ENCODE measurements at places on chromosomes 12 and 14. TPM values are rescaled to one million over a fixed set of nuclear protein-coding genes. Genes with fewer than 3 reads are reported as not detected.

- DNase-seq, result no peak
Observed at GRCh38 chr14:28769276-28769880, 2.8 kb downstream of the FOXG1 start.

GRCh38 chr12:22042976-22043669 lies 2.9 kb upstream of the CMAS start:
- no peak for DNase-seq

GRCh38 chr12:62716866-62717525 lies 218.0 kb downstream of the PPM1H start:
- no peak for DNase-seq

GRCh38 chr12:66144791-66145754 lies 14.5 kb upstream of the LLPH start:
- DNase-seq, result no peak

DNA sequence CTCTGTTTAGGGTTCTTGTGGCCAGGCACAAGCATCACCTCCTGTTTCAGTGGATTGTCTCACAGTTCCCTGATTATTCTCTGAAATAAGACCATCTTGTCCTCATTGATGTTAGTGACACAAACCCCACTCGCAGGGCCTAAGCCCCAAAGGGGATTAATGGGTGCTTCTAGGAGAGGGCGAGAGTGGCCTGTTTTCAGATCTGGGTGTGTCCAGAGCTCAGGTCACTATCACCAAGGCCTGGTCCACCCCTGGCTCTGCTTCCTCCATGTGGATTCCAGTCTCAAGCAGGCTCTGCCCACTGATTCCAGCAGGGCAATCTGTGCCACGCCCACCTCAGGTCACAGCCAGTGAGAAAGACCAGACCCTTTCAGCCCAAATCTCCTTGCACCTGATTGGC lies 361.9 kb downstream of the ADGRD1 start:
- DNase-seq, result no peak

- DNase-seq, result no peak
Observed at GRCh38 chr14:72128629-72129028, 196.4 kb downstream of the RGS6 start.

GRCh38 chr12:13661005-13661887 lies 320.2 kb downstream of the GRIN2B start:
- no peak for DNase-seq

The CGRRF1 gene
- 25.4 TPM for total RNA-seq

The FKBP4 gene
- total RNA-seq, result 50.2 TPM

Data from aorta (tissue), 5 donors.